Kidney (tissue), 22 donors: ENCODE measurements at places on chromosomes 4 and X. TPM values are rescaled to one million over a fixed set of nuclear protein-coding genes. Genes with fewer than 3 reads are reported as not detected.

DNA sequence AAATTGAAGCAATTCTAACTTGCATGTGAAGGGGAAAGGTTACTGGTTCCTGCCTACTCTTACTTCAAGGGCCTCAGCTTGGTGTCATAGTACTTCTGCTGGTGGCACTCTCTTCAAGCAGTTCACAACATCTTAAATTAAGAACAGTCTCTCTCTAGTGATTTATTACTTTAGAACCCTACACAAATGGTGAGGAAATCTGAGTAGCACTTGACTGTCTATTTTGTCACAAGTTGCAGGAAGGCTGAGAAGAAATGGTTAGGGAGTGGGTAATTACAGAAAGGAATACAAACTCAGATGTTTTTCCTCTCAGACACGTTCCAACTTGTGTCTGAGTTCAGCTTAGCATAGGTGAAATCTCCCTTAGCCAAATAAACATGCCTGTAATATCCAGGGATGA is 242.3 kb upstream of the GRIA3 start:
- no peaks in the 10 kb centered on the region for H3K27me3 ChIP-seq
- H3K27ac ChIP-seq: no peak overlapping the region
- no peak overlapping the region for H3K4me3 ChIP-seq

- H3K27me3 ChIP-seq: no peaks in the 10 kb centered on the region
- H3K4me3 ChIP-seq: no peak overlapping the region
- DNase-seq: no peak
- H3K36me3 ChIP-seq: no peaks in the 10 kb centered on the region
These were observed 89.6 kb upstream of the MTM1 start for GRCh38 chrX:150478496-150479492.

GRCh38 chrX:132651421-132652086 is 162.7 kb upstream of the MBNL3 start:
- no peaks in the 10 kb centered on the region for H3K36me3 ChIP-seq
- no peak overlapping the region for H3K4me3 ChIP-seq
- no peak overlapping the region for H3K27ac ChIP-seq
- DNase-seq: no peak
- no peaks in the 10 kb centered on the region for H3K4me1 ChIP-seq

The MAGEA2B gene
- not detected for total RNA-seq

- no peaks in the 10 kb centered on the region for H3K36me3 ChIP-seq
- H3K27ac ChIP-seq: no peak overlapping the region
- no peaks in the 10 kb centered on the region for H3K4me1 ChIP-seq
- no peaks in the 10 kb centered on the region for H3K27me3 ChIP-seq
These were observed 8.1 kb upstream of the CYTL1 start for GRCh38 chr4:5027346-5027745.

GRCh38 chr4:20354120-20354519 is 102.4 kb downstream of the SLIT2 start:
- H3K27me3 ChIP-seq: no peaks in the 10 kb centered on the region
- no peak overlapping the region for H3K27ac ChIP-seq
- no peaks in the 10 kb centered on the region for H3K36me3 ChIP-seq

- no peaks in the 10 kb centered on the region for H3K27me3 ChIP-seq
- H3K36me3 ChIP-seq: no peaks in the 10 kb centered on the region
- no peak overlapping the region for H3K4me3 ChIP-seq
- H3K27ac ChIP-seq: no peak overlapping the region
These were observed 319.7 kb downstream of the NKX6-1 start for GRCh38 chr4:84179409-84179808.

DNA sequence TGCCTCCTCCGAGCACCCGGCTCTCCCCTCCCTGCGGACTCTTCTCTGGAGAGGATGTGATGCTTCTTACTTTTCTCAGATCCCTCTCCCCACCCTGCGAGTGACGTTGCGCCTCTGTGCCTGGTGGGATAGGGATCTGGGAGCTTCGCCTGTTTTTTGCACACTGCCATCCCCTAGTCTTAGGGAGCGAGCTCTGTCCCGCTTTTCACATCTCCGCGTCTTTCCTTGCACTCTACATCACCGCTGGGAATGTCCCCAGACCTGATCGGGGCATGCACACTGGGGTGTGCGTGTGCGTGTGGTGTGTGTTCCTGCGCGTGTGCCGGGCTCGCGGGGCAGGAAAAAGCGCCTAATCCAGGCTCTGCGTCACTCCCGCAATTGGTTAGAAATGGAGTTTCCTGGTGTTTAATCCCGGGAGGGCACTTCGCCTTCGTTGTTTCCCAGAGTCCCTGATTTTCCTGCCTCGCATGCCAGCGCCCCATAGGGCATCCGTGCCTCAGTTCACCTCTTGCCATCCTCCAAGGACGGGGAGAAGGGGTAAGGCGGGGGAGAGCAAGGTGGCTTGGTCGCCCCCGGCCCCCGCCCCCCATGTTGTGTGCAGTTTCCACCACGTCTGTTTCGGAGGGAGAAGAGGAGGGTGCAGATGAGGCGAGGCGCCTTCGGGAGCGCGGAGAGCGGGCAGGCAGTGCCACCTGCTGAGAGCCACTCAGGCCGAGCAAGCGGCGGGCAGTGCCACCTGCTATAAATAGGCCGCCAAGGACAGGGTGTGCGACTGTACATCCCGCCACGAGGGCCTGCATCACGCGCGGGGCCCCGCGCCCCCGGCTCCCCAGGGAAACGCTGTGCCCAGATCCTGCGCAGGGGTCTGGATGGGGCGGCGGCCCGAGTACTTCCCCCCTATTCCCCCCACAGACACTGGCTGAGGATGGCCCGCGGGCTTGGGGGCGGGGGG is 759 bp upstream of the TBC1D1 start:
- no peaks in the 10 kb centered on the region for H3K27me3 ChIP-seq
- no peaks in the 10 kb centered on the region for H3K4me1 ChIP-seq
- peak overlapping the region; percentile 40 for H3K4me3 ChIP-seq
- DNase-seq: peak; percentile 41

The SOX3 gene
- total RNA-seq: not detected

The GIMD1 gene
- not detected for total RNA-seq

The CLCN5 gene
- 29.7 TPM for total RNA-seq

The PAGE2B gene
- not detected for total RNA-seq

GRCh38 chrX:104679175-104679574 is 113.2 kb downstream of the IL1RAPL2 start:
- H3K27me3 ChIP-seq: no peaks in the 10 kb centered on the region
- H3K27ac ChIP-seq: no peak overlapping the region
- no peak for DNase-seq
- H3K4me1 ChIP-seq: no peaks in the 10 kb centered on the region
- no peak overlapping the region for H3K4me3 ChIP-seq
- no peaks in the 10 kb centered on the region for H3K36me3 ChIP-seq

DNA sequence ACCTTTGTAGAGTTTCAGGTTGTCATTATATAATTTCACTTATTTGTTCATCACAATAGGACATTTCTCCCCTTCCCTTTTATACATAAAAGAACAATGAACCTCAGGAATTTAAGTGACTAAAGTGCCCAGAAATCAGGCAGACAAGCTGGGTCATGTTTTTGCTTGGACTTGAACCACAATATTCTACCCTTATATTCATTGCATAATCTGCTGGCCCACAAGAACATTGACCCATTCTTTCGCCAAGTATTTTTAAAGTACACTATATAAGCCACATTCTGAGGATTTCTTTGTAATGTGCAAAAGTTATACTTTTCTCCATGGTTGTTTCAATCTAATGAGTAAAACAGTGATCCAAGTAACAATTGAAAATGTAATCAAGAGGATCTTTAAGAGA is 637.5 kb upstream of the SLIT2 start:
- H3K27me3 ChIP-seq: no peaks in the 10 kb centered on the region
- H3K4me3 ChIP-seq: no peak overlapping the region

DNA sequence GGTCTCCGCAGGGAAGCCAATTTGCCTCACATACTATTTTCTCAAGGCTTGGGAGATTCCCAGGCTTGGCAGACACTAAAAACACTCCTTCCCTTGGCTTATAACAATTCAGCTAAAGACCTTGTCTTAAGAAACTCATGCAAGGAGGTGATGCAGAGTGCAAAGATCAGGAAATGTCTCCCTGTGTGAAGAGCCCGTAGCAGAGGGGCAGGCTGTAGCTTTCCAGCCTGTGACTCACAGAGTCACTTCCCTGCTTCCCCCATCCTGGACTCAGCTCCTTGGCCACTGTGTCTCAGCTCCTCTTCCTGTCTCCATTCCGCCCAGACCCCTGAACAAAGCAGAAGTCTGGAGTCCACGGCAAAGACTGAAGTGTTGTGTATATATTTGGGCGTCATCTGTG is 56.1 kb downstream of the KDR start:
- no peak overlapping the region for H3K4me3 ChIP-seq
- H3K27ac ChIP-seq: peak overlapping the region; percentile 65
- H3K27me3 ChIP-seq: no peaks in the 10 kb centered on the region
- H3K4me1 ChIP-seq: no peaks in the 10 kb centered on the region

- no peaks in the 10 kb centered on the region for H3K27me3 ChIP-seq
- no peak for DNase-seq
- no peak overlapping the region for H3K27ac ChIP-seq
- H3K4me3 ChIP-seq: peak overlapping the region; percentile 40
These were observed 121.0 kb downstream of the ENPP6 start for GRCh38 chr4:184096561-184097240.

DNA sequence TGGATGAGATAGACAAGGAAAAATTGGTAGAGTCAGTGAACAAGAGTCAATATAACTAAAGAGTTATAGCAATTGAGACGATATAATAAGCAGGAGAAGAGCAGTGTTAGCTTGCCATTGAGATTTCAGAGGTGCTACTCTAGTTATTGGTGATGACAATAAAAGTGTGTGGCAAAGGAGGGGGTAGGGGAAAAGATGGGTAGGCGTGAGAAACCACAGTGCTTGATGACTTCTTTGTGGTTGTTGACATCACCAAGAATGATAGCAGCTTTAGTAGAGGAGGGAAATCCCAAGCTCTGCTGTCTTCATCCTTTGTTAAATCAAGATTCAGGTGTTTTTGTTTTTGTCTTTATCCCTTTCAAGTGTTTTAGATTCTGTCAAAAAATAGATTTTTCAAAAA is 179.9 kb upstream of the PPP3CA start:
- no peak overlapping the region for H3K27ac ChIP-seq
- no peaks in the 10 kb centered on the region for H3K27me3 ChIP-seq
- no peak overlapping the region for H3K4me3 ChIP-seq

The NCAPG gene
- total RNA-seq: 0.91 TPM
